ENCODE measurements at places on chromosomes 2 and 18.

GRCh38 chr2:95012881-95013550 is 12.5 kb upstream of the MAL start:
- DNase-seq, result no peak

- no peak for DNase-seq
Measured at GRCh38 chr2:210964141-210964764, 407.9 kb downstream of the CPS1 start.

GRCh38 chr18:55047546-55047945 is 88.3 kb upstream of the CCDC68 start:
- peak; percentile 18 for DNase-seq

- DNase-seq, result no peak
Measured at GRCh38 chr18:45197526-45197970, 417.7 kb upstream of the SLC14A2 start.

DNA sequence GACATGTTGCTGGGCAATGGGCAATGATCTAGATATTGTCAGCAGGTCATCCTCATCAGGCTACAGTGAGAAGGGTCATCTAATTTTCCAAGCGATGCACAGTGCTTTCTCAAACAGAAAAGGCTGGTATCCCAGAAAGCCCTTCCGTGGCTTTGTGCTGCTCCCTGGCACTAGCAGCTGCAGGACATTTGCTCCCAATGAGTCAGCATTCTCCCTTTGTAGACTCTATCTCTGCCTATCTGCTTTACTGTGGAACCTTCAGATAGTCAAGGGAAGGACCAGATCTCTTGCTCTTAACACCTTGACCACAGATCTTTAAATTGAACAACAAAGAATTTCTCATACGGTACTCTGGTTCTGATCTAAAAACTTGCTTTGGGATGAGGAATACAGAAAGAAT is 101.4 kb downstream of the CDH2 start:
- DNase-seq, result no peak

- peak; percentile 83 for DNase-seq
Measured at GRCh38 chr2:121860033-121860757, 104.7 kb downstream of the TSN start.

DNA sequence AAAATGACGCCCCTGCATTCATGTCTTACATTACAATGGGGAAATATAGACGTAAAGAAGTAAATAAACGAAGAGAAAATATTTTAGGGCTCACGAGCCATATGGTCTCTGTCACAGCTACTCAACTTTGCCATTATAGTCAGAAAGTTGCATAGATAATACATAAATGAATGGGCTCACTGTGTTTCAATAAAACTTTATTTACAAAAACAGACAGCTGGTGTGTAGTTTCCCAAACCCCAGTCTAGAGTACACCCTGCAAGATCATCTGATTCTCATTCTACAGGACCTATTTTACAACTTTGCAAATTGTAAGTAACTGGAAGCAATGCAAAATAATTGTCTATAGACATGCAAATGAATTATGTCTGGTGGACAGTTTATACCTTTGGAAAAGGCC is 57.5 kb downstream of the NOL10 start:
- no peak for DNase-seq

DNA sequence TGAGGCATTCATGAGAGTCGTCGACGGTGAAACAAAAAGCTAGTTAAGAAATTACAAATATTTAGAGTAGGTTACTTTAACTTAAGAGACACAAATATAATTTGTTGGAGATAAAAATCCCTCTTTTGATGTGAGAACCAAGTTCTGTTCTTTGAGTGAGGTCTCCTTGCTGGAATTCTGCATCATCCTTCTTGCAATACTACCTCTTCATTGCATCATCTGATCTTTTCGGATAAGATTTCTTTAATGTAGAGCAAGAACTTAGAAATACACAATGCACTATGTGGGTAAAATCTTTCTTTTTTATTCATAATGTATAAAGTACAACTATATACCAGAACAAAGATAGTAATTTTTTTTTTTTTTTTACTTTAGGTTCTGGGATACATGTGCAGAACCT is 118.4 kb downstream of the ARL4C start:
- peak; percentile 62 for DNase-seq

- DNase-seq, result no peak
Measured at GRCh38 chr2:123769001-123769400, 256.1 kb upstream of the CNTNAP5 start.

DNA sequence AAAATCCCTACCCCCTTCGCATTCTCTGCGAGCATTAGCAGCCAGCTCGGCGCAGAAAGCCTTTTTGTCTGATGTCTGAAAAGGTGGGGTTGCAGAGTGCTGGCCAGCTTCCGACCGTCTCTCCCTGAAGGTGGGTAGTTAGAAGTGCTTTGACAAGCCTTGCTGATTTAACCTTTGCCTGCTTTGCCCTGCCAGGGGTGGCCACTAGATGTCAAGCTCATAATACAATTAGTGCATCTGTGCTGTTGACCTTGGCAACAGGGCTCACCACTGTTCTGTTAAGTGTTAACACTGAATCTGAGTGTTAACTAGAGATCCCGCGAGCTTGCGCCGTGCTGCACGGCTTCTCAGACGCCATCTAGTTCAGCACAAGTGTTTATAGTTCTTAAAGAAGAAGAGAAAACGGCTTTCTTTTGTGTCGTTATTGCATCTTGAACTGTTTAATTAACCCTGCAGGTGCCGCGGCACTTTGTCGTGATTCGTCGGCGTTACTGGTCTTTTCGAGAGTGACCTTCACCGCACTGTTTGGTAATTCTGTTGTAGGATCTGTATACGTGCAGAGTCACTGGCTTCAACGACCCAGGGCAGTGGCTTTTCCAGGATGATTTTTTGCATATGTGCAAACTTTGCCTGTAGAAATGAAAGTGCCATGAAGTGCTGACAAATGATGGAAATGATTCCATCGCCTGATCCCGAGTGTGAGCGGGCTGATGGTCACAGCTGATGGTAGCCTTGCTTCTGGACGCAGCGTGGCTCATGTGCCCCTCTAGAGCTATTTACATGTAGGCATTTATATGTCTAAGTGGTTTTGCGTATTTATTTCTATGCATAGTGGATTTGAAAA is 5.5 kb downstream of the SALL3 start:
- DNase-seq, result no peak

- peak; percentile 81 for DNase-seq
Measured at GRCh38 chr2:219368690-219369191, 19.0 kb downstream of the DNPEP start.

Measured in GM03348 (cell line).